Stimulated activated CD8-positive, alpha-beta memory T cell treated with anti-CD3 and anti-CD28 coated beads, Interleukin-4, amount 100 ng/mL, for 1 hour (primary cell): ENCODE measurements at places on chromosomes 5 and 9.

DNA sequence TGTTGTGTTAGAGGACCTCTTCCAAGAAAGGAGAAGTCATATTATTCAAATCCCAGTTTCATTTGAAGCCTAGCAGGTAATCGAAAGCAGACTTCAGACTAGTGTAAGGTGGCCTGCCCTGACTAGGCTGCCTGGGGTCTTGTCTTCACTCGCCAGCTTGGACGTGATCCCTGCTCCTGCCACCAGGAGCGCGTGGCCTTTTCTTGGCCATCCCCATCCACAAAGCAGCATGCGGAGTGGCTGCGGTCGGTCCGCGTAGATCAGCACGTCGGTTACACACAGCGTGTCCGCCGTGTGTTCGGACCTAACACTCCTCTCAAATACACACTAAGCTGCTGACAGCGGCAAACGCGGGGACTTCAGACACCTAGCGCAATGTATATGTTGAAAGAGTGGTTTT, 37.3 kb downstream of the CFAP77 start:
- DNase-seq = no peak

- DNase-seq = no peak
Measured at GRCh38 chr5:133849116-133849515, 119.3 kb downstream of the C5orf15 start.

- DNase-seq = no peak
Measured at GRCh38 chr9:89878687-89879086, 273.9 kb downstream of the GADD45G start.

DNA sequence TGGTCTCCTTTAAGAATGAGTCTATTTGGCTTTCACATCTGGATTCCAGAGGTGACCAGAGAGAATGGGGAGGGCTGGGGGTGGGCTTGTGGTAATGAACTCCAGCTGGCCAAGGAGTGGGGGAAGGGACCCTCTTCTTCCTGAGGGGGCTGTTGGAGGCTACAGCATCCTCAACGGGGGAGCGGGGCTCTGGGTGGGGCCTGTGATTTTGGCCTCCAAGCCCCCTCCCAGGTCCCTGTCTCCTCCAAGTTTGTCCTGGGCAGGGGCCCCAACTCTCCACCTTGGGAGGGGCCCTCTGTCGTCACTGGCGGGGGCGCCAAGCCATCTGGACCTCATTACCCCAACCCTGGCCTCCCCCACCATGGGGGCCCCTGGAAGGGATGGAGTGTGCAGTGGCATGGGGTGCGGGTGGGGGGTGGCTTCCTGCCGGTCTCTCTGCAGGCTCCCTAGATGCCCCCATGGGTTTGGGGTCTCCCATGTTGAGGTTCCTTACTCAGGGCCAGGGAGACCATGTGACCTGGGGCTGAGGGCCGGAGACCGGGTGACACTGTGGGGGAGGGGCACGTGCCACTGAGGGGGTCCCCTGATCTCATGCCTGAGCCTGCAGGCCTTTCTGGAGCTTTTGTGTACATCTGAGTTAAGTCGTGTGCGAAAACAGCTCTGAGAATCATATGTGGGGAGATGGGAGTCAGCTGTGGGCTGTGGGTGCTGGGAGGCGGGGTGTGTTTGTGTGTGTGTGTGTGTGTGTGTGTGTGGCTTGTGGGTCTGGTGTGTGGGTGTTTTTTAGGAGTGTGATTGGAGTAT, 32.4 kb downstream of the GOLGA2 start:
- no peak for DNase-seq

DNA sequence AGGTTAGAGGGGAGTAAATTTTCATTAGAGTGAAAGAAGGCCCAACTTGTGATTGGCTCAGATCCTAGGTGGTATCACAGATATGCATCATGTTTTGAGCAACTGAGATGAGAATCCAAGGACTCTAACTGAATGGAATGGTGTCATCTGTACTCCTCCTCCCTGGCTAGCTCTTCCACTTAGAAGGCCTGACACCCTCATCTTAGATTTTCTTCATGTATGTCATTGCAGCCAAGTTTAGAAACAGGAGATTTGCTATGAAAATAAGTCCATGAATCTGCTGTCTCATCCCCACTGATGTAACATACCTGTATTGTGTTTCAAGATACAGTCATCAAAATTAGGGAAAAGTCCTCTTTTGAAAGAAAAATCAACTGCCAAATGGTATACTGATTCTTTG, 54.4 kb downstream of the ITGA1 start:
- DNase-seq = no peak

DNA sequence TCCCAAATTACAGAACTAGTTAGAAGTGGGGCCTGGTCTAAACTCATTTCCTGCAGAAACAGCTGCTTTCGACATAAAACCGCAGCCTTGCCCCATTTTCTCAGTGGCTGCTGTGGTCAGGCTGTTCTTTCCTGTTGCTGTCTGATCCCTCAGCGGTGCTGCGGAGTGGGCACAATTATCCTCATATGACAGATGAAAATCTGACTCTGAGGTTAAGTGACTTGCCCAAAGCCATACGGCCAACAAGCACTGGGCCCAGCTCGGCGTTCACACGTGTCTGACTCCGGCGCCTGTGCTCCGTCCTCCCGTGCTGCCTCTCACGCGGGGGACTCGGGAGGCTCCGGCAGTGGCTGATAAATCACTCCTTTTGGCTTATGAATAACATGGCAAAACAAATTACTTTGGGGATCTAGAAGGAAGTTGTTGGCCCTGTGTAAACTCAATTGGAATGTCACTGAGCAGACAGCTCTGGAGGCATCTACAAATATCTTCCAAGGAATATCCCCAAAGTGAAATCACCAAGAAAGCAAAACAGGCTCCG, 142.6 kb upstream of the LMX1B start:
- DNase-seq = peak; percentile 40
